HepG2 (cell line): ENCODE measurements at places on chromosomes 4 and X. TPM values are rescaled to one million over a fixed set of nuclear protein-coding genes. Genes with fewer than 3 reads are reported as not detected.

The TMSB15A gene
- total RNA-seq: not detected in 2 replicates

The OTUD4 gene
- 16.1 and 21.1 TPM in 2 replicates for total RNA-seq

The TECRL gene
- not detected in 2 replicates for total RNA-seq

GRCh38 chr4:140252141-140252741 lies 98.3 kb upstream of the MAML3 start:
- DNase-seq: no peak

The SSX4 gene
- not detected in 2 replicates for total RNA-seq
